ENCODE measurements at places on chromosomes 7 and 10. TPM values are rescaled to one million over a fixed set of nuclear protein-coding genes. Genes with fewer than 3 reads are reported as not detected.

GRCh38 chr10:70053841-70054288, 1.2 kb downstream of the MACROH2A2 start:
- peak overlapping the region; percentile 26 for H3K27ac ChIP-seq
- H3K36me3 ChIP-seq: no peaks in the 10 kb centered on the region
- DNase-seq: no peak
- H3K4me3 ChIP-seq: peak overlapping the region; percentile 53
- H3K4me1 ChIP-seq: no peaks in the 10 kb centered on the region
- no peaks in the 10 kb centered on the region for H3K27me3 ChIP-seq

- no peak overlapping the region for H3K27ac ChIP-seq
- no peak for DNase-seq
- no peak overlapping the region for H3K4me3 ChIP-seq
- no peaks in the 10 kb centered on the region for H3K27me3 ChIP-seq
- no peaks in the 10 kb centered on the region for H3K36me3 ChIP-seq
Observed at GRCh38 chr10:58307676-58308075, 27.1 kb upstream of the UBE2D1 start.

GRCh38 chr7:19772841-19773760, at the start of gene TMEM196:
Gene TMEM196 (minus strand): TSS chr7:19773617. CDS start chr7:19772696, 921 bp downstream.
- peak; percentile 23 for DNase-seq
- no peaks in the 10 kb centered on the region for H3K4me1 ChIP-seq
- no peak within 1 kb of the TSS for H3K27ac ChIP-seq
- peak within 1 kb of the TSS; percentile 25 for H3K4me3 ChIP-seq
- no peaks in the 10 kb centered on the region for H3K36me3 ChIP-seq
- H3K27me3 ChIP-seq: peaks cover 18% of the 10 kb centered on the region

The CTTNBP2 gene
- total RNA-seq: 25.9 TPM

GRCh38 chr7:34842782-34843181, 184.8 kb downstream of the NPSR1 start:
- H3K4me1 ChIP-seq: no peaks in the 10 kb centered on the region
- no peak overlapping the region for H3K27ac ChIP-seq
- DNase-seq: no peak
- H3K36me3 ChIP-seq: no peaks in the 10 kb centered on the region

DNA sequence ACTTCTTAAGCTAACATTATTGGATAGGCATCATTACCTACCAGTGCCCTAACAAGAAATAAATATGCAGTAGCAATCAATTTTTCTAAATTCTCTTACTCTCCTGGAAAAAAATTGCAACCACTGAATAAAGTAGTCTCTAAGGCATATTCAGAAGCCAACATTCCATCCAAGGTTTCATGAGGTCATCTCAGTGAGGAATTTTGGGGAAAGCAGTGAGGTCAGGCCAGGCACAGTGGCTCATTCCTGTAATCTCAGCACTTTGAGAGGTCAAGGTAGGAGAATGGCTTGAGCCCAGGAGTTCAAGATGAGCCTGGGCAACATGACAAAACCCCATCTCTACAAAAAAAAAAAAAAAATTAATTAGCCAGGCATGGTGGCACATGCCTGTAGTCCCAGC, 75.9 kb upstream of the GHITM start:
- no peaks in the 10 kb centered on the region for H3K4me1 ChIP-seq
- no peak for DNase-seq
- H3K4me3 ChIP-seq: no peak overlapping the region
- H3K36me3 ChIP-seq: no peaks in the 10 kb centered on the region
- no peak overlapping the region for H3K27ac ChIP-seq

DNA sequence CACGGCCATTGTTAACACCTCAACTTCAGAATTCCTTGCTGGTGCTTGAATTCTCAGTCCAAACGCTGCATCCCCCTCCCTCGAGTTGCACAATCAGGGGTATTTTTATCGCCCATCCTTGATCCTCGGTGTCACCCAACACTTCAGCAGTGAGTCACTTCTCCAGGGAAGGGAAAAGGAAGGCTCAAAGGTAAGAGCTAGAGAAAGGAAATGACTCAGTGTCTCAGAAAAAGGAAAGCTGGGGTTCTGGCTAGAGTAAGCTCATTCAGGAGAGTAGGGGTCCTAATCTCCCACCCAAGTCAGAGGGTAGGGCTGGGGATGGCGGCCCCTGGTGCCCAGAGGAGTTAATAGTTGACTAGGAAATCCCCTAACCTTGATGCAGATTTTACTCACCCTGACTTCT, 39.8 kb upstream of the TRIM8 start:
- no peaks in the 10 kb centered on the region for H3K36me3 ChIP-seq
- no peak overlapping the region for H3K4me3 ChIP-seq
- H3K27ac ChIP-seq: peak overlapping the region; percentile 41
- no peaks in the 10 kb centered on the region for H3K4me1 ChIP-seq
- H3K27me3 ChIP-seq: no peaks in the 10 kb centered on the region
- no peak for DNase-seq

The KCNIP2 gene
- total RNA-seq: 4.1 TPM

- no peaks in the 10 kb centered on the region for H3K4me1 ChIP-seq
- H3K27ac ChIP-seq: no peak overlapping the region
- no peak overlapping the region for H3K4me3 ChIP-seq
Observed at GRCh38 chr10:89258881-89259280, 7.3 kb upstream of the LIPA start.

DNA sequence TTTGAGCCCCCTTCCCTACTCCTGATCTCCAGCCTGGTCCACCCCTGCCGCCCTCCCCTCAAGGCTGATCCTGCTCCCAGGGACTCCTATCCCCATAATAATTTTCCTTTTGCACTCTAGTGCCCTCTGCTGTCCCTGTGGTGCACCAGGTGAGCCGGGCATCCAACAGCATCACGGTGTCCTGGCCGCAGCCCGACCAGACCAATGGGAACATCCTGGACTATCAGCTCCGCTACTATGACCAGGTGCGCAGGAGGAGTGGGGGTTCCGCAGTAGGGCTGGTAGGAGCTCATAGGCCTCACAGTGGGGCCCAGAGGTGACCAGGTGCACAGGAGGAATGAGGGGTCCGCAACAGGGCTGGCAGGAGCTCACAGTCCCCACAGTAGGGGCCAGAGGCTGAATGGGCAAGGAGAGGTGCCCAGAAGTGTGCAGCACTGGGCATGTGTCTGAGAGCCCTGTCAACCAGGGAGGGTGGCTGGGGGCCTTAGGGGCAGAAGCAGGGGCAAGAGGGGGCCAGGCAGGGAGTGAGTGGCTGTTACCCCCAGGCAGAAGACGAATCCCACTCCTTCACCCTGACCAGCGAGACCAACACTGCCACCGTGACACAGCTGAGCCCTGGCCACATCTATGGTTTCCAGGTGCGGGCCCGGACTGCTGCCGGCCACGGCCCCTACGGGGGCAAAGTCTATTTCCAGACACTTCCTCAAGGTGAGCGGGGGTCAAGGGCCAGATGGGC, 11.7 kb downstream of the EPHB6 start:
- no peak for DNase-seq
- no peak overlapping the region for H3K4me3 ChIP-seq
- no peaks in the 10 kb centered on the region for H3K4me1 ChIP-seq
- no peaks in the 10 kb centered on the region for H3K36me3 ChIP-seq
- no peak overlapping the region for H3K27ac ChIP-seq
- no peaks in the 10 kb centered on the region for H3K27me3 ChIP-seq

GRCh38 chr10:26540601-26541000, 102.5 kb downstream of the APBB1IP start:
- DNase-seq: no peak
- H3K27ac ChIP-seq: no peak overlapping the region
- H3K4me3 ChIP-seq: no peak overlapping the region
- no peaks in the 10 kb centered on the region for H3K36me3 ChIP-seq
- H3K27me3 ChIP-seq: no peaks in the 10 kb centered on the region

DNA sequence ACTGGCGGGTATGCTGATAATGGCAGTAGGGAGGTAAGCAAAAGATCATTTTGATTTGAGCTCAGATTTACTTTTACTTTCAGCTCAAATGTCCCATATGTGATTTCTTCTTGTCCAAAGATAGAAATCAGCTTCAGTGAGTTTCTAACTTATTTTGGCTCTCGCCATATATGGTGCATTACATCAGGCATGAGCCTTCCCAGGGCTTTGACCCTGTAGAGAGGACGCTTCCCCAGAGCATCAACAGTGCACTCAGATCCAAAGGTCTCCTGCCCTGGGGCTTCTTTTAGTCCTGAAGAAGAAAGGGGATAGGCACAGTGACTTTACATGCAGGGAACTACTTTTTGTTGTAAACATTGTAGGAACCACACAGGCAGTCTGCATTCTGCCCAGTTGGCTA, 128.6 kb upstream of the PDLIM1 start:
- DNase-seq: no peak
- H3K4me1 ChIP-seq: peaks cover 6% of the 10 kb centered on the region

GRCh38 chr7:151011097-151011409, 13.2 kb downstream of the ATG9B start:
- H3K4me1 ChIP-seq: no peaks in the 10 kb centered on the region
- no peaks in the 10 kb centered on the region for H3K27me3 ChIP-seq
- H3K36me3 ChIP-seq: no peaks in the 10 kb centered on the region
- DNase-seq: no peak
- H3K4me3 ChIP-seq: no peak overlapping the region
- no peak overlapping the region for H3K27ac ChIP-seq

GRCh38 chr10:127189226-127189625, 7.2 kb downstream of the INSYN2A start:
- no peaks in the 10 kb centered on the region for H3K27me3 ChIP-seq
- no peak for DNase-seq
- no peak overlapping the region for H3K27ac ChIP-seq
- no peaks in the 10 kb centered on the region for H3K4me1 ChIP-seq
- H3K4me3 ChIP-seq: no peak overlapping the region

The CPA2 gene
- not detected for total RNA-seq

- H3K4me1 ChIP-seq: no peaks in the 10 kb centered on the region
- H3K27me3 ChIP-seq: no peaks in the 10 kb centered on the region
- DNase-seq: no peak
- no peak overlapping the region for H3K27ac ChIP-seq
- no peak overlapping the region for H3K4me3 ChIP-seq
Observed at GRCh38 chr10:114678336-114678735, 20.3 kb upstream of the ABLIM1 start.

- no peak for DNase-seq
- no peaks in the 10 kb centered on the region for H3K27me3 ChIP-seq
- no peaks in the 10 kb centered on the region for H3K36me3 ChIP-seq
- no peak overlapping the region for H3K4me3 ChIP-seq
Observed at GRCh38 chr10:126210051-126210651, 178.1 kb downstream of the ADAM12 start.

The TNRC18 gene
- 179 TPM for total RNA-seq

GRCh38 chr10:129222436-129222835, 244.6 kb upstream of the MGMT start:
- no peaks in the 10 kb centered on the region for H3K36me3 ChIP-seq
- no peaks in the 10 kb centered on the region for H3K27me3 ChIP-seq
- H3K27ac ChIP-seq: peak overlapping the region; percentile 43
- no peak for DNase-seq
- no peaks in the 10 kb centered on the region for H3K4me1 ChIP-seq

DNA sequence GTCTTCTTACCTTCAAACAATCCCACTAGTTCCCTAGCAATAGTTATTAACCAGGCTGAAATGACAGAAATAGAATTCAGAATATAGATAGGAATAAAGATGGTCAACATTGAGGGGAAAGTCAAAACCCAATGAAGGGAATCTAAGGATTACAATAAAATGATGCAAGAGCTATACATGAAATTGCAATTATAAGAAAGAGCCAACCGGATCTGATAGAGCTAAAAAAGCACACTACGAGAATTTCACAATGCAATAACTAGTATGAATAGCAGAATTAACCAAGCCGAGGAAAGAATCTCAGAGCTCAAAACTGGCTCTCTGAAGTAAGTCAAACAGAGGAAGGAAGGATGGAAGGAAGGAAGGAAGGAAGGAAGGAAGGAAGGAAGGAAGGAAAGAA, 288.7 kb upstream of the KCND2 start:
- H3K27ac ChIP-seq: no peak overlapping the region
- H3K4me1 ChIP-seq: no peaks in the 10 kb centered on the region
- no peak overlapping the region for H3K4me3 ChIP-seq
- H3K36me3 ChIP-seq: no peaks in the 10 kb centered on the region
- H3K27me3 ChIP-seq: no peaks in the 10 kb centered on the region
- DNase-seq: no peak

The PON3 gene
- 10.6 TPM for total RNA-seq

GRCh38 chr10:115795964-115796363, 477.0 kb downstream of the GFRA1 start:
- H3K27ac ChIP-seq: no peak overlapping the region
- H3K4me1 ChIP-seq: no peaks in the 10 kb centered on the region
- H3K4me3 ChIP-seq: no peak overlapping the region
- no peaks in the 10 kb centered on the region for H3K36me3 ChIP-seq

DNA sequence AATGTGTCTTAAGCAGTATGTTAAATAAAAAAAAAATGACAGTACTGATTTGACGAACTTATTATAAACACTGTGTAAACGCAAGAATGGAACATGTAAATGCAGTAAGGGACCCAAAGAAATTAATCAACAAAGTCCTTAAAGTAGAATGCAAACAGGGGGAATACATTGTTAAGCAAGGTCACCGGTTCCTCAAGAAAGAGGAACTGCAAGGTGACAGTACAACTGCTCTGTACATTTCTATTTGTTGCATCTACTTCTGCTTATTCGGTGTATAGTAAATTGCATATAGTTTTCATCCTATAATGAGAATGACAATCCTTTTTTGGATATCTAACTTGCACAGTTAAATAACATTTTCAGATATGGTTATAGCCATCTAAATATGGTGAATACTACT, 387.0 kb upstream of the SEMA3D start:
- no peak overlapping the region for H3K4me3 ChIP-seq
- no peaks in the 10 kb centered on the region for H3K27me3 ChIP-seq
- no peak overlapping the region for H3K27ac ChIP-seq
- H3K36me3 ChIP-seq: no peaks in the 10 kb centered on the region

The LEP gene
- total RNA-seq: not detected

- no peaks in the 10 kb centered on the region for H3K4me1 ChIP-seq
- H3K4me3 ChIP-seq: no peak overlapping the region
- H3K27ac ChIP-seq: no peak overlapping the region
- H3K36me3 ChIP-seq: no peaks in the 10 kb centered on the region
- no peaks in the 10 kb centered on the region for H3K27me3 ChIP-seq
Observed at GRCh38 chr10:86178401-86179152, 188.0 kb downstream of the GRID1 start.

DNA sequence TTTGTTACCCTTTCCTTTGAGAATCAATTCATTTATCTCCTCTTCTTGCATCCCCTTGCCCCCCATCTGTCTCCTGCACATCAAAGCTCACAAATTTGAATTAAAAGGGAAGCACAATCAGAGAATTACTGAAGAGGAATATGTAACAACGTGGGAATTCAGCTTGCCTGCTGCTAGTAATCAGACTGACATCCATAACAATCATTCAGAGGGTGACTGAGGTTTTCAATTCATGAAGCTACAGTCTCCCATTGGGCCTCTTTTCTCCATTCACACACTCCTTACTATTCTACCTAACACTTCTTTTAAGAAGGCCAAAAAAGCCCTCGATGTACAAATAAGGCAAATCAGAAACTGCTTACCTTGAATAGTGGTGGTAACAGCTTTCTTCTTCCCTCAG, 24.3 kb upstream of the DNA2 start:
- H3K27me3 ChIP-seq: no peaks in the 10 kb centered on the region
- H3K4me3 ChIP-seq: no peak overlapping the region
- no peak for DNase-seq
- H3K27ac ChIP-seq: no peak overlapping the region

The ZNF722 gene
- total RNA-seq: not detected

The TEX36 gene
- not detected for total RNA-seq

The IKZF5 gene
- 3.1 TPM for total RNA-seq

GRCh38 chr10:102462512-102463054, 11.2 kb upstream of the C10orf95 start:
- peaks cover 4% of the 10 kb centered on the region for H3K4me1 ChIP-seq
- no peaks in the 10 kb centered on the region for H3K36me3 ChIP-seq
- H3K4me3 ChIP-seq: no peak overlapping the region
- no peaks in the 10 kb centered on the region for H3K27me3 ChIP-seq
- no peak overlapping the region for H3K27ac ChIP-seq
- DNase-seq: no peak

GRCh38 chr7:44113764-44114354, 9.5 kb downstream of the POLD2 start:
- no peaks in the 10 kb centered on the region for H3K36me3 ChIP-seq
- DNase-seq: no peak
- H3K27ac ChIP-seq: no peak overlapping the region
- H3K4me1 ChIP-seq: no peaks in the 10 kb centered on the region
